ENCODE measurements at places on chromosomes 13 and 19.
A peak's percentile ranks its signal among the peaks of the same experiment; 100 is the strongest.

DNA sequence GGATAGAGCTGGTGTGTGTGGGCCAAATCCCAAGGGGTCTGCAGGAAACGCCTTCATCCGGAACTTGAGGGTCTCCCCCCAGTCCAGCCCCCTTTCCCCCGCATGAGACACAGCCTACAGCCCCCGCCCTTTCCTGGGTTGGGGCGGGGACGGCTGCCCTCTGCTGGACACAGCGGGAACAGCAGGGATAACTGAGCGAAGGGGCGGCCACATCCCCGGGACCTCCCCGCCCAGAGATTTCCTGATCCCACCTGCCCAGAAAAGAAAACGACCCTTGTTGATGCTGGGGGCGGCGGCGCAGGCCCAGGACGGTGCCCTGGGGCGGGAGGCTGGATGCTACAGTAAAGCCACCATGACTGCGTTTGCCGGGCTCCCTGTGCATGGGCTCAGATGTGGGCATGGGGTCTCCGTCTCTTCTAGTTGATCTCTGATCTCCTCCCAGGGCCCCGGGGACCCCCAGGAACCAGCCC is 14.2 kb downstream of the ONECUT3 start:
- peak; percentile 3 for DNase-seq

GRCh38 chr13:113650731-113651148 is 7.3 kb downstream of the ATP4B start:
- no peak for DNase-seq

GRCh38 chr13:66855131-66855530 is 375.0 kb downstream of the PCDH9 start:
- DNase-seq: no peak

- no peak for DNase-seq
Observed at GRCh38 chr13:45368571-45368970, 27.6 kb upstream of the TPT1 start.

- peak; percentile 99 for DNase-seq
Observed at GRCh38 chr19:10227026-10227971, 3.8 kb downstream of the S1PR2 start.

DNA sequence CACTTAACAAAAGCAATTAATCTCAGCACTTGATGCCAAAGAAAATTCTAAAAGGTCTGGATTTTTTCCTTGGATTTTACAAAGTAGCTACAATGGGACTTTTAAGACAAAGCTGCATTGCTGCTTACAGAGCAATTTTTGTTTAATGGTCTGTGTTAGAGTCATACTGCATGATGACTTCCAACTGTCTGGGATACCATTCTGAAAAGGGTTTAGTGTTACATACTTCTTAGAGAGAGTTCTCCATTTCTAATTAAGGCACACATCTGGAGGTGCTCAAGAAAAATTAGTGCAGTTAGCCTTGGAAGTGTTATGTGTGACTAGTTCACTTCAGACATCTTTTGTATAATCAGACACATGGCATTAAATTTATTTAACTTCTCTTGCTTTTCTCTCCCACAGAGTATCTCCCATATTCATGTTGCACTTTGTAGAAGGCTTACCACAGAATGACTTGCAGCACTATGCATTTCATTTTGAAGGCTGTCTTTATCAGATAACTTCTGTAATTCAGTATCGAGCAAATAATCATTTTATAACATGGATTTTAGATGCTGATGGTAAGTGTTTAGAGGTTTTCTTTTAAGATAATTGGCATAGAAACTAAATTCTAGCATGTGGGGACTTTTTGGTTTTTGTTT is 35.1 kb downstream of the USPL1 start:
- no peak for DNase-seq

DNA sequence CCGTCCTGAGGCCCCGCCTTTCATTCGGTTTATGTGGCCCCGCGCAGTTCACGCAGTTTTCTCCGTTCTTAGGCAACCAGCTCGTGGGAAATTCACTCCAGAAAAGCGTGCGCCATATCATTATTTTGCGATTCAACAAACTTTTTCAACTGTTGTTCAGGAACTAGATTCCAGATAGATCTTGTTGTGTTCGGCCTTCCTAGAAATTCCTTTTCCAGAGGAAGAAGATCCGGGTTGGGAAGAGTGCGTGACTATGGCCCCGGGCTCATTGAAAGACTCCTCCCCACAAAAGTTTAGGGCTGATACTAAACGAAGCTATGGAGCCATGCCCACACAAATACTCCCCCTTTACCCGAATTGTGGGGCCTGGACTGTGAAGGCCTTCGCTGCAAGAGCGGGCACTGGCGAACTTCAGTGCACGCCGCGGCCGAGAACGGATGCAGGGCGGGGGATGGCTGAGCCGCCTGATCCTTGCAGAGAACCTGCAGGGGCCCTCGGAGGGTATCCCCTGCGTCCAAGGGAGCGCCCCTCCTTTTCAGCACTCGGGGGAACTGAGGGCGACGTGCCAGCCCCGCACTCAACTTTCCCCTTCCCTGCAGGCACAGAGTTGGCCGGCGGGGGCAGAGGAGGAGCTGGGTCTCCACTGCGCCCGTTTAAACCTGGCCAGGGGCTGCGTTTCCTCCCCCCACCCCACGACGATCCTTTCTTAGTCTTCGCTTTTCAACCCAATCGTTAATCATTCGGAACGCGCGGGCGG is 904 bp upstream of the SOX1 start:
- DNase-seq: no peak

DNA sequence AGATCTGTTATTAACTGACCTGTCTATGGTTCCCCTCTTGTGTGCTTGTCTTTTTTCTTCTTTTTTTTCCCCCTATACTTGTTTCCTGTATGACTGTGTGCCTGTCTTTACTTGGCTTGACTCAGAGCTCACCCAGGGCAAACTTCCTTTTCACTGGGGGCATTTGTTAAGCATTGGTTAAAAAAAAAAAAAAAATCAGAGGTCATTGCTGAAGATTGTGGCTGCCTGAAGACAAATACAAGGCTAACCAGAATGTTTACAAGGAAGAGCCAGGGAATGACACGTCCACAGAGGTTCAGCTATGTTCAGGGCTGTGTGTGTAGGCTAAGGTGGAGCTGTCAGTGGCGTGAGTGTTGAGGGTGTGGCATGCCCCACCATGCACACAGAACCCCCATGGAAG is 47.1 kb downstream of the LNX2 start:
- no peak for DNase-seq

DNA sequence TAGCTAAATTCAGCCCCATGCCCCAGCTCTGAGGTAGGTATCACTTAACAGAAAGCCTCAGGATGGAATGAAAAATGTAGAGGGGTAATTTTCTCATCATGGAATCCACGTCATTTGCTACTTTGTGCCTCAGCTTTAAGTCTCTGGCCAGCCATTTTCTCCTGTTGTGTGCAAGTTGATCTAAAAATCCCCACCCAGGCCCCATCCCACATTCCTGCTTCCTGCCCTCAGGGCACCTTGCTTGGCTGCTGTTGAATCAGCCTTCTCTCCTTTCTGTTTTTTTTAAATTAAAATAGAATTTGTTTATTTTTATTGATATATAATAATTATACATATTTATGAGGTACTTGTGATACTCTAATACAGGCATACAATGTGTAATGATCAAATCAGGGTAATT is 179.9 kb upstream of the TSHZ3 start:
- DNase-seq: no peak

DNA sequence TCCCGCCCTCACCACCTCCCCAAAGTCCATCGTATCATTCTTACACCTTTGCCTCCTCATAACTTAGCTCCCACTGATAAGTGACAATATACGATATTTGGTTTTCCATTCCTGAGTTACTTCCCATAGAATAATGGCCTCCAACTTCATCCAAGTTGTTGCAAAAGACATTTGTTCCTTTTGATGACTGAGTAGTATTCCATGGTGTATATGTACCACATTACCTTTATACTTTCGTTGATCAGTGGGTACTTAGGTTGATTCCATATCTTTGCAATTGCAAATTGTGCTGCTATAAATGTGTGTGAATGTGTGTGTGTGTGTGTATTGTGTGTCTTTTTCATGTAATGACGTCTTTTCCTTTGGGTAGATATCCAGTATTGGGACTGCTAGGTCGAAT is 109.6 kb downstream of the ZNF536 start:
- DNase-seq: no peak

DNA sequence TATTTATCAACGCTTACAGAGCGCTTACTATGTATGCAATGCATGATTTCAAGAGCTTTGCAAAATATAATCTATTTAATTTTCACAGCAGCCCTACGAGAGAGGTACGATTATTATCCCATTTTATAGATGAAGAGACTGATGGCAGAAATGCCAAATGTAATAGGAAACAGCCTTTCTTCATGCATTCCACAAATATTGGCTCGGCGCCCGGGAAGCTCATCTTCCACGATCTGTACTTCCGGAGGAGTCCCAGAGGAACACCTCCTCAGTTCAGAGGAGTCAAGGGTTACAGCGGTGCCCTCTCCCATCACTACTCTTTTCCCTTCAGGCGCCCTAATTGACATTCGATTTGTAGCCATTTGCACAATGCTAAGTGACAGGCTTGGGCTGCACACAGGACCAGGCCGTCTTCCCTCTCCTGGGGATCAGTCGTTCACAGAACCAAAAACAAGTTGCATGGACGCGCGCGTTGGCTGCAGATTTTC is 1.1 kb upstream of the ARHGAP35 start:
- no peak for DNase-seq

DNA sequence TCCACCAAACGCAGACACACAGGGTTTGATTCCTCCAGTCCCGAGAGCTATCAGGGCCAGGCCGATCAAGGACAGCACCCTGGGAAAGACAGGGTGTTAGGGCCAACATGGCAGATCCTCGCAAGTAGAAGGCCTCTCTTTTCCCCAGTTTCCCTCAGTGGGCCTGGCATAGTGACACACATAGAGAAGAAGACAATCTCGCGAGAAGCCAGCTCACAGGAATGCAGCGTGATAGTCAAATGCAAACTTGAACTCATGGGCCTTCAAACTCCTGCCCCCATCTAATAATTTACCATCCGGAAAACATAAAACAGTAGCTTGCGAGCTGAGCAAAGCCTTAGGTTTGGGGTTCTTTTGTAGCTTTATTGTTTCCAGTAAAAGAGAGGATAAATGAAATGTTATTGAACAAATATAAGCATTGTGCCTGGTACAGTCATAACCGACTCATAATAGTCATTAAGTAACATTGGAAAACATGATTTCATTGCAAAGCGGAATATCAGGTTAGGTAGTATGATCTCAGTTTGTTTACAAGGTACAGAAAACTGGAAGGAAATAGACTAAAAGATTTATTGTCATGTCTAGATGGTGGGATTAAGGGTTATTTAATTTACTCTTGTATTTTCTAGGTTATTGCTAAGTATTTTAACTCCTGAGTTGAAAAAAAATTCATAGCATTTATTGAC is 30.5 kb downstream of the SLC15A1 start:
- no peak for DNase-seq

GRCh38 chr13:23766283-23766682 is 122.9 kb downstream of the MIPEP start:
- DNase-seq: no peak

GRCh38 chr13:96342852-96343465 is 253.1 kb downstream of the HS6ST3 start:
- no peak for DNase-seq

GRCh38 chr13:56718791-56719190 is 421.9 kb upstream of the PRR20A start:
- DNase-seq: no peak

- DNase-seq: no peak
Observed at GRCh38 chr19:27392027-27392632, 1820.8 kb downstream of the UQCRFS1 start.
